Peyer's patch (tissue), 4 donors: ENCODE measurements at places on chromosomes 4 and X. TPM values are rescaled to one million over a fixed set of nuclear protein-coding genes. Genes with fewer than 3 reads are reported as not detected.

IL2 gene
- total RNA-seq, result not detected

CT47B1 gene
- total RNA-seq, result not detected

XAGE2 gene
- not detected for total RNA-seq

BST1 gene
- 62.5 TPM for total RNA-seq

FDCSP gene
- total RNA-seq, result not detected

TGIF2LX gene
- total RNA-seq, result not detected

ETDB gene
- not detected for total RNA-seq

TXLNG gene
- 13.7 TPM for total RNA-seq

GAGE2A gene
- not detected for total RNA-seq

RNF128 gene
- 44.2 TPM for total RNA-seq

TLL1 gene
- total RNA-seq, result 1.6 TPM

CLIC2 gene
- 5.5 TPM for total RNA-seq

RPA4 gene
- 7.8 TPM for total RNA-seq

APELA gene
- total RNA-seq, result not detected

GRIPAP1 gene
- total RNA-seq, result 139 TPM

DGAT2L6 gene
- not detected for total RNA-seq

RIPPLY1 gene
- not detected for total RNA-seq

GAGE13 gene
- total RNA-seq, result not detected

ATP8A1 gene
- total RNA-seq, result 154 TPM

CYLC1 gene
- not detected for total RNA-seq

ELOVL6 gene
- 3.3 TPM for total RNA-seq
